ENCODE measurements at places on chromosomes 11 and 22. TPM values are rescaled to one million over a fixed set of nuclear protein-coding genes. Genes with fewer than 3 reads are reported as not detected.

Gene APOA5
- total RNA-seq = not detected

Gene CTSD
- total RNA-seq = 221 TPM

Gene SOX10
- 0.03 TPM for total RNA-seq

GRCh38 chr22:30717331-30717921 is 22.8 kb downstream of the OSBP2 start:
- no peak overlapping the region for H3K27ac ChIP-seq
- H3K36me3 ChIP-seq = no peaks in the 10 kb centered on the region
- H3K4me1 ChIP-seq = no peaks in the 10 kb centered on the region

- H3K27ac ChIP-seq = peak overlapping the region; percentile 28
- H3K4me3 ChIP-seq = no peak overlapping the region
- peaks cover 5% of the 10 kb centered on the region for H3K4me1 ChIP-seq
- no peak for DNase-seq
- H3K36me3 ChIP-seq = no peaks in the 10 kb centered on the region
Observed at GRCh38 chr22:41028841-41029240, 63.6 kb upstream of the EP300 start.

Gene OR2AG1
- total RNA-seq = not detected

- H3K4me3 ChIP-seq = no peak overlapping the region
- no peaks in the 10 kb centered on the region for H3K4me1 ChIP-seq
- H3K27ac ChIP-seq = no peak overlapping the region
Observed at GRCh38 chr11:70578831-70579230, 180.5 kb downstream of the CTTN start.

Gene TBX1
- total RNA-seq = 0.12 TPM

GRCh38 chr22:30890686-30891442 is 77.7 kb downstream of the MORC2 start:
- H3K27me3 ChIP-seq = no peaks in the 10 kb centered on the region
- peak; percentile 51 for DNase-seq
- no peaks in the 10 kb centered on the region for H3K36me3 ChIP-seq
- H3K4me1 ChIP-seq = no peaks in the 10 kb centered on the region
- no peak overlapping the region for H3K4me3 ChIP-seq
- no peak overlapping the region for H3K27ac ChIP-seq

Gene RCOR2
- 74.2 TPM for total RNA-seq

- no peak overlapping the region for H3K4me3 ChIP-seq
- no peak overlapping the region for H3K27ac ChIP-seq
- no peaks in the 10 kb centered on the region for H3K27me3 ChIP-seq
Observed at GRCh38 chr11:6400431-6401345, 10.4 kb downstream of the SMPD1 start.

GRCh38 chr11:47980907-47981621 is 705 bp downstream of the PTPRJ start:
- no peaks in the 10 kb centered on the region for H3K27me3 ChIP-seq
- H3K27ac ChIP-seq = peak overlapping the region; percentile 36
- H3K4me3 ChIP-seq = peak overlapping the region; percentile 96
- H3K4me1 ChIP-seq = peaks cover 18% of the 10 kb centered on the region
- H3K36me3 ChIP-seq = no peaks in the 10 kb centered on the region

DNA sequence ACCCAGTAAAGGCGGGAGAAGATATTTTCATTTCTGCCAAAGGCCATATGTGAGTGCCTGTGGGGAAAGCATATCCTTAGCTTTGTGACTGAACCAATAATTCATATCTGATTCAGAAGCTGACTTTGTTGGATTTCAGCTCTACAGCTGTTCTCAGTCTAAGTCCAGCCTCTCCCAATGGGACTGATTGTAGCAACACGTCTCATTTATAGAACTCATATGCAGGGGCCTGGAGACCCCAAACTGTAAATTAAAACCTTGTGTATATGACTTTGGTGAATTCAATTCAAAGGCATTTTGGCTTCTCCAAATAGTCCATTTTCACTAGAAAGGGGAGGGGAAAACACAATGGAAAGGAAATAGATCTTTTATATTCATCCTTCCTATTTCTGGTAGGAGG is 250.4 kb upstream of the SORL1-AS1 start:
- H3K36me3 ChIP-seq = no peaks in the 10 kb centered on the region
- no peak overlapping the region for H3K27ac ChIP-seq
- no peaks in the 10 kb centered on the region for H3K27me3 ChIP-seq

GRCh38 chr22:46060292-46061123 is 83.5 kb upstream of the WNT7B start:
- no peaks in the 10 kb centered on the region for H3K36me3 ChIP-seq
- peaks cover 69% of the 10 kb centered on the region for H3K27me3 ChIP-seq
- H3K4me1 ChIP-seq = no peaks in the 10 kb centered on the region
- DNase-seq = no peak

DNA sequence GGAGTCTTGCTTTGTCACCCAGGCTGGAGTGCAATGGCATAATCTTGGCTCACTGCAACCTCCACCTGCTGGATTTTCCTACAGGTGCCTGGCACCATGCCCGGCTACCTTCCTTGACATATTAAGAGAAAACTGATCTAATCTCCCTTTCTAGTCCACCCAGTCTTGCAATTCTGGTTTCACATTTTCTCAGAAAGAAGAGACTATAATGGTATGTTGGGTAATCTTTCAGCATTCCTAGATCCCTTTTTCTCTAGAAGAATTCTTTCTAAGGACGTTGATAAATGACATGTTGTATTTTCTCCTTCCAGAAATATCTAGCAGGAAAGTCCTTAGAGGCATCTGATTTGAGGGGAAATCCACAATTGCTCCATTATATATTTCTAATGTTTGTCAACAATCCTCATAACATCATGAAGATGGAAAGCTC is 10.4 kb upstream of the HSPA8 start:
- no peak overlapping the region for H3K27ac ChIP-seq
- H3K4me3 ChIP-seq = no peak overlapping the region
- no peaks in the 10 kb centered on the region for H3K36me3 ChIP-seq
- no peaks in the 10 kb centered on the region for H3K27me3 ChIP-seq
- no peaks in the 10 kb centered on the region for H3K4me1 ChIP-seq

Gene CHRM1
- total RNA-seq = 1.3 TPM

DNA sequence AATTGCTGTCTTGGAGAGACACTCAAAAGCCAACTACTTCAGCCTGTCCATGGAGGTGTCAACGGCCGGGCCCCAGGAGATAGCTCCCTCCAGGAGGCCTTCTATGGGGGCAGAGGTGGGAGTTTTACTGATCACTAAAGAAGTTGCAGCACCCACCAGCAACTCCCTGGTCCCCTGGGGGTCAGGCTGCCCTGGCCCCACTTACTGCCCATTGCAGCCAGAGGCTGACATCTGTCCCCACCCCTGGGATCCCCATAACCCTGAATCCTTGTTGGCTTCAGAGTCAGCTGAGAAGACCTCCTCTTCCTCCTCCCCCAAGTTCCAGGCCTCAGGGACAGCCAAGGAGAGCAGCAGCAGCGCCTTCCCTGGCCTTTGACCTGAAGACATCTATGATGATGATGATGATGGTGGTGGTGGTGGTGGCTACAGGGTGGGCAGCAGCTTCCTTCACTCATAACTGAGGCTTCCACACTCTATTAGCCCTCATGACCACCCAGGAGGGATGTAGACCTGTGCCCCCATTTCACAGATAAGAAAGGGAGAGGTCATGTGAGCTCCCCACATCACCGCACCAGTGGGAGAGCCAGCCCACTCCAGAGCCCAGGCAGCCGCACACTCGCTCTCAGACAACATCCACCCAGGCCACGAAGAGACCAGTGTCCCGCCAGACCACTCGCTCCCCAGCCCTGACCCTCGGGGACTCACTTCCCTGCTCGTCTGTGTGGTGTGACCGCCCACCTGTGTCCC is 43.8 kb upstream of the FGF3 start:
- H3K27ac ChIP-seq = no peak overlapping the region
- H3K27me3 ChIP-seq = no peaks in the 10 kb centered on the region

- H3K36me3 ChIP-seq = no peaks in the 10 kb centered on the region
- H3K4me3 ChIP-seq = no peak overlapping the region
- H3K27me3 ChIP-seq = peaks cover 2% of the 10 kb centered on the region
- DNase-seq = no peak
Observed at GRCh38 chr22:46001426-46002106, 24.6 kb upstream of the WNT7B start.

GRCh38 chr11:131136486-131136885 is 220.2 kb upstream of the SNX19 start:
- no peak overlapping the region for H3K27ac ChIP-seq
- no peaks in the 10 kb centered on the region for H3K27me3 ChIP-seq
- H3K4me3 ChIP-seq = no peak overlapping the region
- no peaks in the 10 kb centered on the region for H3K36me3 ChIP-seq
- DNase-seq = no peak
- H3K4me1 ChIP-seq = no peaks in the 10 kb centered on the region

DNA sequence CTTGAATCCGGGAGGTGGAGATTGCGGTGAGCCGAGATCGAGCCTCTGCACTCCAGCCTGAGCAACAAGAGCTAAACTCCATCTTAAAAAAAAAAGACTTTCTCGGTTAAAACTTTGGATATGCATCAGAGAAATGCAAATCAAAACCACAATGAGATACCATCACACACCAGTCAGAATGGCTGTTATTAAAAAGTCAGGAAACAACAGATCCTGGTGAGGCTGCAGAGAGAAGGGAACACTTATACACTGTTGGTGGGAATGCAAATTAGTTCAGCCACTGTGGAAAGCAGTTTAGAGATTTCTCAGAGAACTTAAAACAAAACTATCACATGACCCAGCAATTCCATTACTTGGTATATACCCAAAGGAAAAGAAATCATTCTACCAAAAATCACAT is 619.4 kb upstream of the KIRREL3 start:
- H3K27ac ChIP-seq = no peak overlapping the region
- H3K4me1 ChIP-seq = no peaks in the 10 kb centered on the region
- H3K4me3 ChIP-seq = no peak overlapping the region
- no peaks in the 10 kb centered on the region for H3K36me3 ChIP-seq

DNA sequence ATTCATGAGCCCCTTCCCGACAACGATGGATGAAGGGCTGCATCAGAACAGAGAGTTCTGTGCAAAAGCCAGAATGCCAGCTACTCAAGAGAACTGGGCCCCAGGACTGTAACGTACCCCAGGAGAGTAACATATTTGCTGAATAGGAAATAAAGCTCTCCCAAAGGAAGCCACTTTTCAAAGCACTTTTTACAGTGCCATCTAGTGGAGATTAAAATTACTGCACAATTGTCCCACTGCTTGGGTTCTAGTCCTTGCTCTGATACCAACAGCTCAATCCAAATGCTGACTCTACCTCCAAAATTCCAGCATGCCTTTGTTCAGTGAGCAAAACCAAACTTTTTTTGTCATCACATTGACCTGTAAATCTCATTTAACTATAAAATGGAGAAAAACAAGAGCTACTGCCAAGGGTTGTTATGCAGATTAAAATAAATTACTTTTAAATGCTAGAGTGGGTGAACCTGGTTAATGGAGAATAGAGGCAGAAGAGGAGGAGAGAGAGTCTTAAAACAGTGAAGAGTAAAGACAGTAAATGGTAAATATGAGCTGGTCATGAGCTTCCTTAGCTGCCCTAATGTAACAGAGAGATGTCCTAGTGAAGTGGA is 87.6 kb upstream of the FSHB start:
- no peaks in the 10 kb centered on the region for H3K27me3 ChIP-seq
- no peak overlapping the region for H3K4me3 ChIP-seq
- no peaks in the 10 kb centered on the region for H3K4me1 ChIP-seq
- H3K27ac ChIP-seq = no peak overlapping the region
- H3K36me3 ChIP-seq = no peaks in the 10 kb centered on the region

DNA sequence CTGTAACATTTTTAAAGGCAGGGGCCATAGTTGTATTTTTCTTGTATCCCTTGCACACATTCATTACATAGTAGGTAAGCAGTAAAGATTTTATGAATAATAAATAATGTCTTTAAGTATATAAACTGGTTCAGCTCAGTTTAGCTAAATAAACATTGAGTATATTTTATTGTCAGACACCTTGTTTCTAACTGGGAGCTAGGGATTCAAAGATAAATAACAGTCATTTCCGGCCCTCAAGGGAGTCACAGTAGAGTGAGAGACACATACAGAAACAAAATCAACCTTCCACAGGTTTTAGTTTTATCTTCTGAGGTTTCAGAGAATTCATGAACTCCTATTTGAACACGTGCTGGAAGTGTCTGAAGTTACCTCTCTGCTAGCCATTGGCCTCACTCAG is 760.2 kb downstream of the DLG2 start:
- no peaks in the 10 kb centered on the region for H3K27me3 ChIP-seq
- no peak overlapping the region for H3K27ac ChIP-seq
- DNase-seq = no peak

Gene TENM4
- 59.6 TPM for total RNA-seq

GRCh38 chr11:93540896-93541553 is 2.2 kb downstream of the SMCO4 start:
- H3K4me3 ChIP-seq = no peak overlapping the region
- DNase-seq = no peak
- peaks cover 55% of the 10 kb centered on the region for H3K4me1 ChIP-seq

GRCh38 chr11:13119361-13119760 is 110.2 kb downstream of the RASSF10 start:
- H3K27me3 ChIP-seq = no peaks in the 10 kb centered on the region
- H3K4me1 ChIP-seq = peaks cover 3% of the 10 kb centered on the region
- H3K36me3 ChIP-seq = no peaks in the 10 kb centered on the region

Gene VPREB1
- not detected for total RNA-seq

DNA sequence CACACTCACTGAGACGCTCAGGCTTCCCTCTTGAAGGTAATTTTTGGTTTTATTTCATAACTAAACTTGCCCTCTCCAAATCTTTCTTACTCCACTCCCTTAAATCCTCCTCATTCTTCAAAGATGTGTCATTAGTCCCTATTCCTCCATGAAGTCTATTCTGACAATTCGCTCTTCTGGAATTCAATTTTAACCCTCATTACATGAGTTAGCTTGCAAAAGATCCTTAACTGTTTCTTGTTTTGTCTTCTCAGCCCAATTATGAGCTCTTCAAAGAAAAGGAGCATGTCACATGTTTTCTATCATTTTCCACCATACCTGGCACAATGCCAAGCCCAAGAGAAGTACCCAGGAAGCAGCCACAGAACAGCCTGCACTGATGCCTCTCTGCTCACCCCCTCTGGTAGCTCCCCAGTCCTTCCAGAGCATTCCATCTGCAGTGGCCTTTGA is 13.0 kb downstream of the GALNT18 start:
- H3K27me3 ChIP-seq = peaks cover 66% of the 10 kb centered on the region
- DNase-seq = peak; percentile 41
- no peaks in the 10 kb centered on the region for H3K4me1 ChIP-seq
- no peak overlapping the region for H3K27ac ChIP-seq

Gene NLRX1
- total RNA-seq = 24.7 TPM

- no peak for DNase-seq
- no peak overlapping the region for H3K4me3 ChIP-seq
- no peaks in the 10 kb centered on the region for H3K4me1 ChIP-seq
- H3K27me3 ChIP-seq = peaks cover 17% of the 10 kb centered on the region
Observed at GRCh38 chr11:95153857-95154246, 64.2 kb downstream of the ENDOD1 start.

- no peaks in the 10 kb centered on the region for H3K36me3 ChIP-seq
- no peak for DNase-seq
- no peaks in the 10 kb centered on the region for H3K4me1 ChIP-seq
- no peak overlapping the region for H3K27ac ChIP-seq
- H3K27me3 ChIP-seq = no peaks in the 10 kb centered on the region
- no peak overlapping the region for H3K4me3 ChIP-seq
Observed at GRCh38 chr11:131223198-131223991, 147.0 kb upstream of the NTM start.

DNA sequence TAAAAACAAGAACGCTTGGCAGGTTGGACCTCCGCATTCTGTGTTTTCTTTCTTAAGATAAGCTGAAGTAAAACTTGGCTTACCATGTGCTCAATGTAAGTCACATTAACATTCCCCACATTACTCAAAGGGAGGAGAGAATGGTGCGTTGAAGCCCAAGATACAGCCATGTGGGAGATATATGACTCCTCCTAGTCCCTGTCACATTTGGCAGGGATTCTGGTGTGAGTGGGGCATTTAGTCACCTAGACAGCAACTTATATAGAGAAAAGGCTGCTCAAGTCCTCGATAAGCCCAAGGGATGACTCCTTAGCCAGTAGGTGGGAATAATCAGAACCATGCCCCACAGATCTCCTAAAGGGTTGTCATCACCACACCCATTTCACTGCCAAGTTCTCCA is 4.6 kb downstream of the PRSS23 start:
- DNase-seq = no peak
- no peak overlapping the region for H3K4me3 ChIP-seq
- no peak overlapping the region for H3K27ac ChIP-seq
- H3K4me1 ChIP-seq = peaks cover 26% of the 10 kb centered on the region

Measured in cardiac muscle cell (in vitro differentiated cells and primary cell).